ENCODE measurements at places on chromosomes 3 and 15.

- no peak for DNase-seq
These were observed 381.0 kb downstream of the SOX2 start for GRCh38 chr3:182092662-182093262.

- DNase-seq = no peak
These were observed 166.3 kb downstream of the GREM1 start for GRCh38 chr15:32884146-32884545.

- no peak for DNase-seq
These were observed 1046.3 kb downstream of the DIPK2A start for GRCh38 chr3:145017959-145018358.

DNA sequence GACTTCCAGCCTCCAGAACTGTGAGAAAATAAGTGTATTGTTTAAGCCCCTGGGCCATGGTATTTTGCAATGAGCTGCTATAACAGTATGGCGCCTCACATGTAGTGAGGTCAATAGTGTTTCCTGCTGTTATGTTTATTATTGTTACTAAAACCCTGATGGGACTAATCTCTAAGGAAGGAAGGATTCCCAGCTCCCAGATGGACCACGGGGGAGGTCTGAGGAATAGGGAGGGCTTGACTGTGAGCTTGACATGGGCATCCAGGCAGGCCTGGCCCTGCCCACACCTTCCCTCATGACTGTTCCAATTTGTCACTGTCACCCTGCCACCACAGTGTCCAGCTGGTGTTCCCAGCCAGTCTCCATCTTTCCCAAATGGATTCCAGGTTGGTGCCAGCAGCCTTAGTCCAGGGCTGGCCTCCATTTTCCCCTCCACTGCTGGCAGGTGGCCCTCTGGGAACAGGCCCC, 14.5 kb upstream of the SLC41A3 start:
- no peak for DNase-seq

- DNase-seq = no peak
These were observed 47.0 kb downstream of the OSBPL10 start for GRCh38 chr3:31934018-31934417.

- no peak for DNase-seq
These were observed 36.6 kb downstream of the RFX7 start for GRCh38 chr15:56207092-56207491.

DNA sequence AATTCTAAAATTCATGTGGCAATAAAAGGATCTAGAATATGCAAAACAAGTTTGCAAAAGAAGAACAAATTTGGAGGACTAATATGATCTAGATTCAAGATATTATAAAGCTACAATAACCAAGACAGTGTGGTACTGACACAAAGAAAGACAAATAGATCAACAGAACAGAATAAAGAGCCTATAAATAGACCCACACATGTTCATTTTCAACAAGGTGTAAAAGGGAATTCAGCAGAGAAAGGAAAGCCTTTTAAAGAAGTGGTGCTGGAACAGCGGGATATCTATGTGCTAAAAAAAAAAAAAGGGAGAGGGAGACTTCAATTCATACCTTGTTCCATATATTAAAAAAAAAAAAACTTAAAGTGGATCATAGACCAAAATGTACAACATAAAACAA, 149.0 kb downstream of the WDR76 start:
- DNase-seq = no peak

GRCh38 chr3:115999613-116000012, 376.3 kb downstream of the GAP43 start:
- no peak for DNase-seq

GRCh38 chr3:47577583-47578118, 1.0 kb downstream of the CSPG5 start:
- DNase-seq = no peak

DNA sequence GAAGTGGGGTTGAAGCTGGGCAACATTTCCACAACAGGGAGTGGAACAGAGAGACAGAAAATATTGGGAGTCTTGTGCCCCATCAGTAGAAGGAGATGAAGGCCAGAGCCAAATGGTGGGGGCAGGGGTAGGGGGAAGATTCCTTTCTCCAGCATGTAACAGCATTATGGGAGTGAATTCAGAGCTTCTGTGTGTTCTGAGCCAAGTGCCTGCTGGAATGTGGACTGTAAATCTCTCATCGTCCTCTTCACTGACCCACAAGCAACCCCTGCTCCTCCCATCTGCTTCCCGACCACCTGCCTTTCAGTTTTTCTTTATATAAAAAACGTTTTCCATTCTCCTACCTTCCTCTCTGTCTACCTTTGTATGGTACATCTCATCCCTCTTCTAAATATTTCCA, 344.2 kb upstream of the TPRG1 start:
- no peak for DNase-seq

- DNase-seq = no peak
These were observed 123.9 kb downstream of the ANO10 start for GRCh38 chr3:43497905-43498365.

GRCh38 chr3:127712461-127712860, 39.7 kb downstream of the ABTB1 start:
- DNase-seq = no peak

- no peak for DNase-seq
These were observed 2.0 kb downstream of the FOXL2NB start for GRCh38 chr3:138949002-138949418.

GRCh38 chr3:119469418-119470189, 841 bp downstream of the POGLUT1 start:
- no peak for DNase-seq

DNA sequence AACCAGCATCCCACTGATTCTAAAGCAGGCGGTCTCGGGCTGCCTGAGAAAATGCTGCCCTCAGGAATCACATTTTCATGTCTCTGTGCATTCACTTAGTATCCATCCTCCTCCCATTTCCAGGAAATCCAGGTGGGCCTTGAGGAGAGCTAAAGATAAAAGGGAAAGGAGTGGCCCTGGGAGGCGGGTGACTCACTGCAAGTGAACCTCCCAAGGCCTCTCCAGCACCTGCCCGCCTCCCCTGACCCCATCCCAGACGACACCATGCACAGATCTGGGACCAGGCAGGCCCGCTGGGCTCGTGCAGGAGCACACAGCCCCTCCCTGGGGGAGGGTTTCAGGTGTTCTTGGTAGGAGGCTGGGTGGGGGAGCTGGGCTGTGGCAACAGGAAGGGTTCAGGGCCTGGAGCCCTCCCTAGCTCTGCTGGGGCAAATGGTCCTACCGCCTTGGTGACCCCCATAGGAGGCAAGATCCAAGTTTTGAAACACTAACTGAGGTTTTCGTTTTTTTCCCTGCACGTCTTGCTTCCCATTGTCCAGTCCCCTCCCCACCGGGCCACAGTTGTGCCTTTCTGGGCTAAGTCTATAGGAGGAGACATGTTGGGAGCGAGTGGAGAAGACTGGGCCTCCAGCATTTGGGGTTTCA, 22.2 kb downstream of the MELTF start:
- DNase-seq = no peak

GRCh38 chr3:177471733-177472480, 274.6 kb upstream of the TBL1XR1 start:
- DNase-seq = no peak

DNA sequence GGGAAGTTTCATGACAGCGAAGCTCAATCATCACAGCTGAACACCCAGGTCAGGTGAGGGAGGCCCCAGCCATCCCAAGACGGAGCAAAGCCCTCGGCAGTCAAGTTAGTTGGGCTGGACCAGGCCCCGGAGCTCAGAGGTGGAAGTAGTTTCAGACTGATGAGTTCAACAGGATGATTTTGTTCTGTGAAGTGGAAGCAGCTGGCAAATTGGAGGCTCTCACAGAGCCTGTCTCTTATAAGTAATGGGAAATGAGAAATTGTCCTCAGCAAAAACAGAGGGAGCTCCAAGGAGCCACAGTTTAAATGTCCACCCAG, 245.1 kb downstream of the XXYLT1 start:
- no peak for DNase-seq

DNA sequence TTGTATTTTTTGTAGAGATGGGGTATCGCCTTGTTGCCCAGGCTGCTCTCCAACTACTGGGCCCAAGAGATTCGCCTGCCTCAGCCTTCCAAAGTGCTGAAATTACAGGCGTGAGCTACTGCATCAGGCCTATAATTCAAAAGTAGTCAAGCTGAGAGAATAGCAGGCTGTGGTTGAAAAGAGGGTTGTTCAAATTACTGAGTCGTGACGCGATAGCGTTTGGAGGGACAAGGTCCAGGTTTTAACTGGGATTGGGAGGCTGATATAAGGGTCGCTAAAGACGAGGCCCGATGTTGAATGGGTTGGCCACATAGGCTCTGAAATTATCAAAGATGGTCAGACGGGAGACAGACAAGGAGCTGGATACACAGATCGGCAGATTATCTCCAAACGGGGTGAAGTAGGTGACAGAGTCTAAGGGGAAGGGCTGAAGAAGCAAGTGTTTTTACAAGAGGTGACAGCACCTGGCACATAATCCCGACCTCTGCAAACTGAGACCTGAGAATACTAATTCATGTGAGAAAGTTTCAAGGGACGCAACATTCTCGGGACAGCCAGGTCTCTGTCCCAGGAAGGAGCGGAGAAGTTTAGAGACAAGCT, 759 bp upstream of the ARID3B start:
- no peak for DNase-seq

GRCh38 chr3:194005930-194006501, 129.9 kb upstream of the HES1 start:
- no peak for DNase-seq

GRCh38 chr3:50503504-50504342, at the start of gene CACNA2D2:
Gene CACNA2D2 (minus strand): TSS chr3:50503634. CDS start chr3:50503423, 211 bp downstream.
- peak; percentile 75 for DNase-seq

GRCh38 chr15:80467311-80467714, 63.1 kb downstream of the ARNT2 start:
- DNase-seq = no peak

- no peak for DNase-seq
These were observed 47.2 kb upstream of the CNTN3 start for GRCh38 chr3:74661672-74662071.

DNA sequence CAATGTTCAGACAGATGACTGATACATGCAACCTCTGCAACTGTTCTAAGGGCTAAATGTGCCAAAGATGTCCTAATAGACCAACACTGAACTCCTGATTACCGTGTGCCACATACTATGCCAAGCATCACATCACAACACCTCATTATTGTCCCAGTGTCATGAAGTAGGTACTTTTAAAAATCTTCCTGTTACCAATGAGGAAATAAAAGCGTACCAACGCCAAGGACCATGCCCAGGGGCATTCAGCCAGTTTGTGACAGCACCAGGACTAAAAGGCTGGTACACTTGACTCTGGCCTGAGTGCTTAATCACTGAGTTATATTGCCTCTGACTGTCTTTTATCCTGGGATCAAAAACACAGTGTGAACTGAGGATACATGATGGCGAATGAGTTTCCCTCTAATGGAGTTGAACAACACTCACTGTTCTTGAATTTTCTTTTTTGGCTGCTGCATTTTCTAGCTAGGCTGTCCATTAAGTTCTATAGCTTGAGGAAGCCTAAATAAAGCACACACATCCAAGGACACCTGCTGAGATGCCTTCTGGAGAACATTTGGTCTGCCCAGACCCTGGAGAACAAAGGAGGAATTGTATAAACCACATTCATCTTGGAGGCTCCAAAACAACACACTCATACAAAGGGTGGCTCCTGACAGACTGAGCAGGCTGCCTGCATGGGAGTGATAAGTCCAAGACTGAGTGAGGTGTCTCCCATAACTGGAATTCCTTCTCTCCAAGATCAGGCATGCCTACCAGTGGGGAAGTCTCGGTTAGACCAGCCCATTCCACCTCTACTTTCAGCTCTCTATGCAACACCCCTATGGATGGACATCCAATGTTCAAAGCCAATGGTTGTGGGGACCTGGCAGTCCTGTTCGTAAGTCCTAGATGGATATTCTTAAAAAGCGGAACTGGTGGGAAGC, 126.7 kb upstream of the PRICKLE2 start:
- DNase-seq = no peak

- peak; percentile 75 for DNase-seq
These were observed at the start of gene MB21D2 for GRCh38 chr3:192917404-192918274. Gene MB21D2 (minus strand): TSS chr3:192917856. CDS start chr3:192917840, 16 bp downstream.

DNA sequence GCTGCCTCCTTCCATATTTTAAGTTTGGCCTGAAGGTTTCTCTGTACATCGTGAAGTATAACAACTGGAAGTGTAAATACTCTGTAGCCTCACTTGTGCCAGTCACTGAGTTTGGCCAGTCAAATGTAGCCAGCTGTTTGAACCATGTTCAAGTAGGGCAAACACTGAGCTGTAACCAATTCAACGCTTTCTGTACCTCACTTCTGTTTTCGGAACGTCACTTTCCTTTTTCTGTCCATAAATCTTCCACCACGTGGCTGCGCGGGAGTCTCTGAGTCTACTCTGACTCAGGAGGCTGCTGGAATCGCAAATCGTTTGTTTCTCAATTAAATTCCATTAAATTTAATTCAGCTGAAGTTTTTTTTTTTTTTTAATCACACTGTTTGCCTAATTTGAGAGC, 88.8 kb upstream of the RARB start:
- DNase-seq = no peak

DNA sequence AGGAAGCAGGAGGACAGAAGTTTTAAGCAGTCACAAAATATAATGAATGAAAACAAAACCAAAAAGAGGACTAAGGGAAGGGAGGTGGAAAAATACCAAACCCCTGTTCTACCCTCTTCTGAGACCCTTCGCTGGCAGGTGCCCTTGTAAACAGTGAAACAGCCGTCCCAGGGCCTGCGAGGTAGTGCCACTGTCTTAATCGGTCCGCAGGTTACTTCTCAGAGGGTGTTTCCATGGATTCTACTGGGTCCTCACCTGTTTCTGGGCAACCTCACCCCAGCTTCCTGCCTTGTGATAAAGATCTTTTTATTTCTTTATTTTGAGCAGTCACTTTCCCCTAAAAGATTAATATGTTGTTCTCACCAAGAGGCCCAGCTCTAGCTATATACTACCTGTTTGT, 65.3 kb downstream of the SLC30A4 start:
- DNase-seq = peak; percentile 11

DNA sequence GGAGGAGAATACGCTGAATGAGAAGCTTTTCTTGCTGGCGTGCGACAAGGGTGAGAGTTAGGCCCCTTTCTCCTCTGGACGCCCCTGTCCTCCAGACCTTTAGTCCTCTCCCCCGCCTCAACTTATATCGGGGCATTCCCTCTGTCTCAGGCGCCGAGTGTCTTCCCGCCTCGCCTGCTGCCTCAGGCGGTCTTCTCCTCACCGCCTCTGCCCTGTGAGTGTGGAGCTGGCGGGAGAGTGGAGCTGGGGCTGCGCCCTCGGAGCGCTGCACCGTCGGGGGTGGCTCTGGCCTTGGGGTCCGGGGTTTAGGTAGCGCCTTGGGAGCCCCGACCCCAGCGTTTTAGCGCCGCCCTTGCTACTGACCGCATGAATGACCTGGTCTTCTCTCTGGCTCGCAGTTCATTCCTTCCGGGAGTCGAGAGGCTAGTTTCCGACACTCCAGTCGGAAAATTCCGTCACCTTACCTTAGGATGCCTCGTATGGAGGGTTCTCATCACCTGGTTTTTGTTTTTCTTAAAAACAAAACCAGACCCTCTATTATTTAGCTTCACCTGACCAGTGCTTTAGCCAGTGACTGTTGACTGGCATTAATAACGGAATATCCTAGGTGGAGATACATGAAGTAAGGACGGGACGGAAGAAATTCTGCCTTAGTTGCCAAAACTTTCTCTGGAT, 985 bp downstream of the TRPC1 start:
- DNase-seq = peak; percentile 20

GRCh38 chr15:41695750-41696436, 35.7 kb downstream of the MGA start:
- peak; percentile 59 for DNase-seq
